ENCODE measurements at places on chromosomes 12 and 14.
A peak's percentile ranks its signal among the peaks of the same experiment; 100 is the strongest.

GRCh38 chr12:24695657-24696329, 253.1 kb downstream of the BCAT1 start:
- DNase-seq = peak; percentile 11

DNA sequence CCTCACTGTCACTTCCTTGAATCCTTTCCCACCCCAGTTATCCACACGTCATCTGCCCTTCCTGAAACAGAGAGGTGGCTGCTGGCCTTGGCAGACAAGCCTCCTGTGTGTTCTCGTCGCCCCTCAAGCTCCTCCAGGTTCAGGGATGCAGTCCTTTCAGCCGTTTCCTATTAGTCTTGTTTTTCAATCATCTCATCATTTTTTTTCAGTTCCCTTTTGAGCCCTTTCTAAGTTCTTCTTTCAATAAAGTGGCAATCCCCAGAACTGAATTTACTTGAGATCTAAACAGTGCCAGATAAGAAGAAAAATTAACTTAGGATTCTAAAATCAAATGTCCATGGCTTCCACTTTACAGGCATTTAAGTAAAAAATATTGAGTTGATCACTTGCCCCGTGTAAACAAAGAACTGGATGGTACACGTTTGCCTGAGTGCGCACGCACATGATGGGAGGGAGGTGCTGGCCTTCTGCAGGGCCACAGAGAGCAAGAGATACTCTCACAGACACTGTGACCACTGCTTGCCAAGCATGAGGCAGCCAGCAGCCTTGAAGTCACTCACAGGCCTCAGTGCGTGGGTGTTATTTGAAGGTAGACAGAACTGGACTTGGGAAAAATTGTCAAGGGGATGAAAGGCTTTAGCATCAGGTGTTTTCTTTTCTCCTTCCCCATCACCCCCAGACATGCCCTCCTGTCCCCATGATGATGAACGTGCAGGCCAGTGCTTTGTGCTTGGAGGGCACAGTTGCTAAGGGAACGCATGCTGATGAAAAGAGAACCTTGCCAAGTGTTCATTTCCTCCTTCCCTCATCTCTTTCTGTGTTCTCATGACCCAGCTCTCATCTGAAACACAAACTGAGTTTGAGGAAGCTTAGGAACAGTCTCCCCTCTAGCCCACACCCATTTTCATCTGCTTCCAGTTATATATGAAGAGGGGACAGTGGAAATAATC, 408.3 kb downstream of the EGLN3 start:
- DNase-seq = no peak

- DNase-seq = no peak
Measured at GRCh38 chr12:113326775-113327395, 8.0 kb downstream of the SLC8B1 start.

DNA sequence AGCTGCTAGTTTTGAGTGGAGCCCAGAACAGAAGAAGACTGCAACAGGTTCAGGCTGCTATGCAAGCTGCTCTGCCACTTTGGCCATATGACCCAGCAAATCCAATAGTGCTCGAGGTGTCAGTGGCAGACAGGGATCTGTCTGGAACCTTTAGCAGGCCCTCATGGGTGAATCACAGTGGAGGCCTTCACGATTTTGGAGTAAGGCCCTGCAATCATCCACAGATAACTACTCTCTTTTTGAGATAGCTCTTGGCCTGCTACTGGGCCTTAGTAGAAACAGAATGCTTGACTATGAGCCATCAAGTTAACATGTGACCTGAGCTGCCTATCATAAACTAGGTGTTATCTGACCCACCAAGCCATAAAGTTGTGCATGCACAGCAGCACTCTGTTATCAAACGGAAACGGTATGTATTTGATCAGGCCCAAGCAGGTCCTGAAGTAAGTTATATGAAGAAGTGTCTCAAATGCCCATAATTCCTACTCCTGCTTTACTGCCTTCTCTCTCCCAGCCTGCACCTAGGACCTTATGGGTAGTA, 116.9 kb upstream of the CCDC196 start:
- no peak for DNase-seq

DNA sequence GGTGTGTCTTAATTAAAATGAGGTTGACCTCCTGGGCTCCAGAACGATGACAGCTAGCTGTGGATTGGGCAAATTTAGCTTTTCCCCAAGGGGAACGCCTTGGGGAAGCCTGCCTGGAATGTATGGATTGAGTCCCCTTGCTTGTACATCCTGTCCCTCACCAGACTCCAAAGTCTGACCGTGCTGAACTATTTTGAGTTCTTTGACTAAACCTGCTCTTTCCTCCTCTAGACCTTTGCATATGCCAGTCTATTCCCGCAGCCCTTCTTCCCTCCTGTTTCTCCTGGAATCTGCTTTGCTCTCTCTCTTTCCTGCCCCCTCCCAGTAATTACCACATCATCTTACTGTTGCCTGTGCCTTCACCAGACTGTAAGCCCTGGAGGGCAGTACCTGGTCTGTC, 11.5 kb upstream of the KDM2B start:
- DNase-seq = peak; percentile 23

GRCh38 chr12:113766879-113767878, 198.9 kb downstream of the RBM19 start:
- peak; percentile 92 for DNase-seq

DNA sequence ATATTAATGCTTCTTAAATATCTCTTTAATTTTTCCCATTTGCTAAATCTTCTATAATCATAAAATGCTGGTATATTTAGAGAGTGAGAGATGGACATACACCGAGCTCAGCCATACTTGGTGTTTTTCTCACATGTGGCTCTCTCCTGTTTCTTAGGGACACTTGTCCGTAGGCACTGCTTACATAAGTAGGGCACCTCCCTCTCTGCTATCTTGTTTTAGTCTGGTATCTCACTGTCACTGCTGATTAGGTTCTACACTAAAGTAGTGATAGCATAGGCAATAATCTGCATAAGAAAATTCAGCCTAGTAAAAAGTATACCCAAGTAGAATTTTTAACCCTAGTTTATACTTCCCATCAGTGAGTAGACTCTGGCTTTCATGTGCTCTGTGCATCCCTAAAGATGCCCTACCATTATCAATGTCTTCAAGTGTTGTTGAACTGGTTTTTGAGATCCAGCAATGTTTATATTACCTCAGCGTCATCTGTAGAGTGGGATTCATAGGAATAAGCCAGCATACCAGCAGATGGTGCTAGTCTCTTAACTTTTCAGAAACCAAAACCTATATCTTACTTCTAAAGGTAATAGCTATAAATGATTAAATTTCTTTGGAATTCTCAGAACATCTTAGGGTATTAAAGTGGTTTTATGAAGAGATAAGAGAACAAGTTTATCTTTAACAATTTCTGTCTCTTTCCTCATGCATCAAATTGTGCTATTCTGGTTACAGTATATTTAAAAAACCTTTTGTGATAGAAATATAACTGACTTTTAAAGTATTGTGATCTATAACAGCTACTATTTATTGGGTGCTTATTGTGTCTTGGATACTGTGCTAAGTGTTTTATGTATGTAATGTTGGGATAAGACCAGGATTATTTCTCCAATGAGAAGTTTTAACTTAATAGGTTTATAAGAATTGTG, 32.9 kb downstream of the ARID2 start:
- DNase-seq = peak; percentile 58
